ENCODE measurements at places on chromosomes 11 and 22.

DNA sequence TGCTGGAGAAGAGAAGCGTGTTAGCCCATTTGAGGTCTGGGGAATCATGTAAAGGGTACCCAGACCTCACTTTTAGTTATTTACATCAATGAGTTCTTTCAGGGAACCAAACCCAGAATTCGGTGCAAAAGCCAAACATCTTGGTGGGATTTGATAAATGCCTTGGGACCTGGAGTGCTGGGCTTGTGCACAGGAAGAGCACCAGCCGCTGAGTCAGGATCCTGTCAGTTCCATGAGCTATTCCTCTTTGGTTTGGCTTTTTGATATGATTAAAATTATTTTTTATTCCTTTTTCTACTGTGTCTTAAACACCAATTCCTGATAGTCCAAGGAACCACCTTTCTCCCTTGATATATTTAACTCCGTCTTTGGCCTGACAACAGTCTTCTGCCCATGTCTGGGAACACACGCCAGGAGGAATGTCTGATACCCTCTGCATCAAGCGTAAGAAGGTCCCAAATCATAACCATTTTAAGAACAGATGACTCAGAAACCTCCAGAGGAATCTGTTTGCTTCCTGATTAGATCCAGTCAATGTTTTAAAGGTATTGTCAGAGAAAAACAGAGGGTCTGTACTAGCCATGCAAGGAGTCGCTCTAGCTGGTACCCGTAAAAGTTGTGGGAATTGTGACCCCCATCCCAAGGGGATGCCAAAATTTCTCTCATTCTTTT, 65.2 kb downstream of the ALX4 start:
- DNase-seq, result no peak

DNA sequence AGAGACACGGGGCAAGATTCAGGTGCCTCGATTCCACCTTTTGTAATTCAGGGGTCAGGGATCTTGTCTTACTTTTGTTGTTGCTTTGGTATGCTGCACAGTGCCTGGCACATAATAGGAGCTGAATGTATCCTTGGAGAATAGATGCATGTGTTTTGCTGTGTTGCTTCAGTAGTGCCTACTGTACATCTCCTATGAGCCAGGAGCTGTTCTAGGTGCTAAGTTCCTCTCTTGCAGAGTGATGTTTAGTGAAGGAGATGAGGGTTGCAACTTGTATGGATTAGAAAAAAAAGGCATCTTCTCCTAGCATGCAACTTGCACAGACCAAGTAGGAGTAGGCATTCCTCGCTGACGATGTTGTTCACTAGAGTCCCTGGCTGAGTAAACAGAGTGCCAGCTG, 555.4 kb downstream of the NTM start:
- no peak for DNase-seq

DNA sequence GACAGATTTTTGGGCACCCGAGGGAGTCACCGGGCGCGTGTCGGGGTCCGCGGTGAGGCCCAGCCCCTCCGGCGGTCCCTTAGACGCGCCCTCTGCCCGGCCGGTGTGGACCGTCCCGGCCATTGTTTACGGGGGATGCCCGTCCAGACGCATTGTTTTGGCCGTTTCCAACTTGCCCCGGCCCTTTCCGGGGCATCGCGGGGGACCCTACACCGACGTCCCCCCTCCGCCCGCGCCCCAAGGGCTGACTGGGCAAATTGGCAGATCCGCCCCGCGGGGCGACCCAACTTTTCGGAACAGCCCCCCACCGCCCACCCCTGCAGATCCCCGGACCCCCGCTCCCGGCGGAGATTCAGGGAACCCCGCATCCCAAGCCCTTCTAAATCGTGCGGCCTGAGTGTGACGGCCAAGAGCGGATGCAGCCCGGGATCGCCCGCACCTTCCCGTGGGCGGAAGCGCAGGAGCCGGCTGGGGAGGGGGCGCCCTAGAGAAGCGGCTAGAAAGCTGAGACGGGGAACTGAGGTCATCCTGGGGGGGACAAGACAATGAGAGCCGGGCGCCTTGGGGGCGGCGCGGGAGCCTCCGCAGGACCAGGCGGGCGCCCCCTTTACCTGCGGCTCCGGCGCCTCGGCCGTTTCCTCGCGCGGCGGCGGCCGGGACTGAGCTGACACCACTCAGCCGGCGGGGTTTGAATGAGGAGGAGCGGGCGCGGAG, 17.1 kb upstream of the CCT8L2 start:
- no peak for DNase-seq

DNA sequence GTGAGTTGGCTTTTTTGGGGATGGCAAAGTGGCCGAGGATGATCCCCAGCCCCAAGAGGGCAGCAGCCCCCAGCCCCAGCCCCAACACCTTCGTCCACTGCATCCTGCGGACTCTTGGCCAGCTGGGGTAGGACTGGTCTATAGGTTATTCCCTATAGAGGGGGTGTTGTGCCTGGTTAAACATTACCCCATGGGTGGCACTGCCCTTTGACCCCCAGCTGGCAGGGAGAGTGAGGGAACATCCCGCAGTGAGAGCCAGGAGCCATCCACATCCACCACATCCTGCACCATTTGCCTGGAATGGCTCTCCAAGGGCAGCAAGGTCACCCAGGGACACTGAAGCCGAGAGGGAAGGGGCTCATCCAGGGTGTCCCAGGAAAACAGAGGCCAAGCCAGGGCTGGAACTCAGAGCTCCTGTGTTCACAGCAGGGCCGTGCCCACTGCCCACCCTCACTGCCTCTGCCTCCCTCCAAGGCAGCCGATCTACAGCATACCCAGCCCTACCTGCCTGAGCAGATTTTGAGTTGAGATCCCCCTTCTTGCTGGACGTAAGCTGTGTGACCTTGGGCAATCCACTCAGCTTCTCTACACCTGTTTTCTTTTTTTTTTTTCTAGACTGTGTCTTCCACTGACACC, at the start of gene NAALADL1:
NAALADL1 (minus strand) TSS at position 135 of the 636 bp plus-strand sequence; CDS start at position 103, 32 bp downstream.
- peak; percentile 61 for DNase-seq

DNA sequence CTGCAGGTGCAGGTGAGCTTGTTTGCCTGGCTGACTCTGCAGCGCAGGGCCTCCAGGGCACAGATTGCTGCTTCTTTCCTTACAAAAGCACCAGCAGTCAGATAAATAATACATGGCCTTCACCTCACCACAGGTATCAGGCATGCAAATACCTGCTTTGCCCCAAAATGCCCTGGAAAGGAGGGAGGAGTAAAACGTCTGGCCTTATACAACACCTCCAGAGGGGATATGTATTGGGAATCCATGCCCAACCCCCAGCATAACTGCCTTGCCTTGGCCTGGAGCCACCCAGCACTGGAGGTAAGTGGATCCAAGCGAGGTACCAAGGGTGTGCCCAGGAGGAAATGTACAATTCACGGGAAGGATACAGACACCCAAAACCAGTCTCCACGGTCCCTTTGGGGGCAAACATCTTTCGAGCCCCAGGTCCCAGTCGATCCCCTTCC, 860 bp downstream of the TMEM184B start:
- DNase-seq, result peak; percentile 77

DNA sequence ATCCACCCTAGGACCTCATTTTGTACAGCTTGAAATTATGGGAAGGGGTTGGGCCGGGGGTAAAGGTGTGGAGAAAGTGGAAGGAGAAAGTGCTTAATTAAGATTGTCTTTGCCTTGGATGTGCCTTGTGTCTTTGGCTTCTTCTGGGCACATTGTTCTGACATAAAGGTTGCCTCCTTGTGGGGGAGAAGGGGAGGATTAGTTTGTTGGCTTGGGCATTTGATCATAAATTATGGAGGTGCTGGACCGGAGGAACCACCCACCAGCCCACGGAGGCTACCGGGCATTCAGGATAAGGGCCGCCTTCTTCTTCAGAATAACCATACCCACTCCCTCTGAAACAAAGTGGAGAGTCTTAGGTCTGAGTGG, 1.3 kb downstream of the PAFAH1B2 start:
- DNase-seq, result no peak

DNA sequence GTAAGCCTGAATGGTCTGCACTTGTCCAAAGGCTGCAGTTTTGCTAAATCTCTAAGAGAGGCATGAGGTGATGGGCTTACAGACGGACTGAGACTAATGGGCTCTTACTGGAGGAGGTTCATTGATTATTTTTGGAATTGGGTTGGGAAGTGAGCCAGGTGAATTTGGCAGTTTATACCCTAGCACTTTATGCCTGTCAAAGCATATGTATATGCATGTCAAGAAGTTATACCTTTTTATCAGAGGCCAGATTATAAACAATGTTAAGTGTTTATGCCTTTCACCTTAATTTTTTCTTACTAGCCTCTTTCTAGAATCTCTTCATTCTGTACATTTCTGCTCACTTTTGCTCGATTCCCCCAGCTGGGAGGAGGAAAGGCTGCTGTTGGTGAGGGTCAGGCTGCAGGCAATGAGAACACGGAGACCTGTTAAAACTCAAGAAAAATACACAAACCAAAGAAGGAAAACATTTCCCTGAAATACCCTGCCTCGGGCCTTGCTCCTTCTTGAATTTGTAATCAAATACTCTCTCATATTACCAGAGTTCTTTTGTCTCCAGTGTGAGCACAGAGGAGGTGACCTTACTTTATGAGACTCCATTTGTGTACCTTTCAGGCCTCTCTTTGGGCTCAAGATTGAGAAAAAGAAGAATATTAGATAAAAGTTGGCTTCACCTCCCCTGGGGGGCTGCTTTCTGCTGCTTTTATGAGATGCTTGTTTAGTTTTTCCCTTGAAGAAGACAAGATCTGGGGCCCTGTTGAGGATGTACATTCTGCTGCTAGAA, 19.6 kb downstream of the NAT10 start:
- DNase-seq, result no peak

- no peak for DNase-seq
Observed at GRCh38 chr11:65712633-65713076, 603 bp downstream of the KAT5 start.

DNA sequence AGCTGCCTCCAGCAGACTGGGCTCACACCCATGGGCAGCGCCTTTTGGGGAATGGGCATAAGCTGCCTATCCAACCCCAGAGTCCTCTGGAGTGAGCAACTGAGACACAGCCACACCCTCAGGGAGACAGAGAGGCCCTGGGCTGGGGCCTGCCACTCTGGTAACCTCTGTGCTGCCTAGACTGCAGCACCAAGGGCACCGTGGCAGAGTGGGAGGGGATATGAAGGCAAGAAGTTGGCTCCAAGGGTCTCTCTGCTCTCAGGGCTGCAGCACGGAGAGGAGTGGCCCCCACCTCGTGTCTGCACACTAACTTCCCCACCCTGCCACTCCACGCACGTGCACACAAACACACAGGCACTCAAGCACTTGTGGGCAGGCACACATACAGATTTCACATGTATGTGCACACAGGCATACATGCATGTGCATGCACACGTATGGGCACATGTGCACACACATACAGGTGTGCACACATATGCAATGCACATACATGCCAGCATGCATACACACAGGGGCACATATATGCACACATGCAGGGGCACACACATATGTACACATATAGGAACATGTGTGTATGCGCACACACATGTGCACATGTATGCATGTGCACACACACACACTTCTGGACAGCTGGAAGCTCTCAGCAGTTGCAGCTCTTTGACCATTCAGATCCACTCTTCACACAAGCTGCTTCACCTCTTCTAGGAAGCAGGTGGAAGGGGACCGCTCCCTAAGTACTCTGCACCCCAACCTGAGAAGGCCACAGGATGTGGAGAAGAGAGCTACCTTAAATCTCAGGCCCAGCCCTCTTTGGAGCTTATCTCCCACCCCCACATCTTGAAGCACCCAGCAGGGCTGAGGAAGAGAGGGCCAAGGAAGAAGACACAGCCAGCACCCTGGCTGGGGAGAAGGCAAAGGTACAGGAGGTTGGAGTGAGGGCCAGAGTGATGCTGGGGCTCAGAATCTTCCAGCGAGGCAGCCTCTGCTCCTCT, 4.3 kb downstream of the IGSF9B start:
- DNase-seq, result no peak

- DNase-seq, result no peak
Observed at GRCh38 chr22:27557286-27558008, 244.1 kb downstream of the MN1 start.

DNA sequence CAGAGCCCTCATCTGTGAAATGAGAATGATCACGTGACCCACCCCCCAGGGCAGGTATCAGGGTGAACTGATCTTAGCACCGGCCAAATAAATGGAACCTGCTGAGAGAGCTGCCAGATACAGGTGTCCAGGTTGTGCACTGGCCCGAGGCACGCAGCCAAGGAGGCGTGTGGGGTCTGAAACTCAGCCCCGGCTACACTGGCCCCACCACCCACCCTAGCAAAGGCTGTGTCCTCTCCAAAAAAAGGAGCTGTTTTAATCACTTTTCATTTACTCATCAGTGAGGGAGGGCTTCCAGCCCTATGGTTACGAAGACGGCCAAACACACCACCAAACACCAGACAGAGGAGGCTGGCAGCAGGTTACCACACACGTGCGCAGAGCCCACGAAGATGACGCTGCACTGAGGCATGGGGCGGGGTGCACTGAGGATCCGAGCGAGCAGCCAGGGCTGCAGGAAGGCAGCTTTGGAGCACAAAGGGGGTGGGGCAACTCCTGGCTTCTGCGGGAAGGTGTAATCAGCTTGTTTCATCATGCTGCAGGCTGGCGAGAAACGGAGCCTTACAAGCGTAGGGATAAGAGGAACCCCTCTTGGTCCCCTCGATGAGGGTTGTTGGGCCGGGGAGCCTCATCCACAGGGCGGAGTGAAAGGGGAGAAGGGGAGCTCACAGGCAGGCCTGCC, 19.5 kb upstream of the SLC22A12 start:
- peak; percentile 57 for DNase-seq

- peak; percentile 83 for DNase-seq
Observed at GRCh38 chr11:67054836-67055523, 1.7 kb upstream of the RHOD start.

- DNase-seq, result no peak
Observed at GRCh38 chr11:120606211-120607010, 94.9 kb downstream of the GRIK4 start.

DNA sequence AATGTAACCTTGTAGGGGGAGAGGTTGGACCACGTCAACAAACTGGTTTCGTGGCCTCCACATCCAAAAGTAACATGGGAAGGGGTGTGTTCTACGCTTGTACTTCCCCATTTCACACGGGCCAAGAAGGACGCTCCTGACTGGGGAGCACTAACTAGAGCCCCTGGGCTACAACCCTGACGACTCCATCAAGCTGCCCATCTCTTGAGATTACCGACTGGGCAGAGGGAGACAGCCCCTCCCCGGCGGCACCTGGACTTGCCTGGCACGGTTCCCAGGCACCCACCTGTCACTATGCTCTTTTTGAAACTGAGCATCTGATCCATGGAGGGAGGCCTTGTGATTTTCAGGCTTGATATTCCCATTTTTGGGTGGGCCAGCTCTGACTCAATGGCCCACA, 68.5 kb downstream of the SHANK2 start:
- no peak for DNase-seq

DNA sequence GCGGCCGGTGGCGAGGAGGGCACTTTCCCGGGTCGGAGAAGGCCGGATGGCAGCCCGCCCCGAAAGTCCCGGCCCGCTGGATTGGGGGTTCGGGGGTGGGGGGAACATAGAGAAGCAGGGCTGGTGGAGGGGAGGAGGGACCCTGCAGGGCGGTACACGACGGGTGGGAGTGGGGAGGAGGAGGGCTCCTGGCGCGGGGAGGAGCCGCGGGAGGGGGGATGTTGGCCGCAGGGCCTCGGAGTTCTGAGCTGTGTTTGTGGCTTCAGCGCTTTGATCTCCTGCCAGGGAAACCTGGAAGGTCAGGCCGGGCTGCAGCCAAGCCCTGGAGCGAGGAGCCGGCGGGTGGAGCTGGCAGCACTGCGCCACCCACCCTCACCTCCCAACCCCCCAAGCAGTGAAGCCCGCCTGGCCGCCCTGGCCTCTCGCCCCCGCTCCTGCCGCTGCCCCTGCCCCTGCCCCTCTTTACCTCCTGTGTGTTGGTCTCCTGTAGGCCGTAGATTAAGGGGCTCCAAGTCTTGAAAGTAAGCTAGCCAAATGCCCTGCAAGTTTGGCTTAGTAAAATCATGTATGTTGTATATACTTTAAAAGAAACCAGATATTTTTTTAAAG, 30.9 kb downstream of the C22orf31 start:
- peak; percentile 82 for DNase-seq

Data from mucosa of descending colon (tissue), 3 donors.